ENCODE measurements at places on chromosomes 3 and 15. TPM values are rescaled to one million over a fixed set of nuclear protein-coding genes. Genes with fewer than 3 reads are reported as not detected.

DYNLT2B gene
- 88.8 TPM for polyA plus RNA-seq

RHOV gene
- 0.36 TPM for polyA plus RNA-seq

TTLL13 gene
- 0.31 TPM for polyA plus RNA-seq

CIP2A gene
- polyA plus RNA-seq: 2.1 TPM

SLC51B gene
- not detected for polyA plus RNA-seq

XIRP1 gene
- polyA plus RNA-seq: not detected

All from Purkinje cell (primary cell).